Fibroblast of mammary gland (primary cell): ENCODE measurements at places on chromosomes 12 and 14.

DNA sequence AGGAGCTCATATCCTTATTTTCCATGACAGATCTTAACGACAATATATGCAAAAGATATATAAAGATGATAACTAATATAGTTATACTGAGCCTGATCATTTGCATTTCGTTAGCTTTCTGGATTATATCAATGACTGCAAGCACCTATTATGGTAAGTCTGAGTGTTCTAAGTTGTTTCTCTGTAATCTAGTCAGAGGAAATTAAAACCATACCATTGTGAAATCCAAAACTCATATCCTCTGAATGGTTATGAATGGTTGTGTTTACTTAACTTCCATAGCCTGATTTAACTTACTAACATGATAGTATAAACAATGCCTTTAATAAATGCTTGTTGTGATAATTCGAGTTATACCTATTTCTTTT lies 760 bp downstream of the TMEM19 start:
- DNase-seq, result peak; percentile 60

GRCh38 chr14:86574051-86574777 lies 1044.3 kb downstream of the FLRT2 start:
- DNase-seq, result peak; percentile 70

DNA sequence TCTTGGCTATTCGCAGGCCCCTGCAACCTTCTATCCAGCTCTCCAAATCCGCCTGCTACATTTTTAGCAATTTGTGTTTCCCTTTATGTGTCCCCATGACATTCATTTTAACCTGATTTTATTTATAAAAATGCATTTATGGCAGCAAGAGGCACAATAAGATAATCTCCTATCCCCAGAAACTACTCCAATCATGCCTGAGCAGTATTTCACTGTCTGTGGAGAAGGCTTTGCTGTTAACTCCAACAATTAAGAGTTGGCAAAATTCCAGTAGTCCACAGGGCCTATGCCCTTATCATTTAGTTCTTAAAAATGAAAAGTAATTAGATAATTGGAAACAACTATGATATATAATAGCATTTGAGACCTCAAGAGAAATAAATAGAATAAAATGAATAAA lies 462.4 kb downstream of the TRHDE start:
- no peak for DNase-seq

GRCh38 chr12:87728931-87729593 lies 300.1 kb downstream of the C12orf50 start:
- no peak for DNase-seq

DNA sequence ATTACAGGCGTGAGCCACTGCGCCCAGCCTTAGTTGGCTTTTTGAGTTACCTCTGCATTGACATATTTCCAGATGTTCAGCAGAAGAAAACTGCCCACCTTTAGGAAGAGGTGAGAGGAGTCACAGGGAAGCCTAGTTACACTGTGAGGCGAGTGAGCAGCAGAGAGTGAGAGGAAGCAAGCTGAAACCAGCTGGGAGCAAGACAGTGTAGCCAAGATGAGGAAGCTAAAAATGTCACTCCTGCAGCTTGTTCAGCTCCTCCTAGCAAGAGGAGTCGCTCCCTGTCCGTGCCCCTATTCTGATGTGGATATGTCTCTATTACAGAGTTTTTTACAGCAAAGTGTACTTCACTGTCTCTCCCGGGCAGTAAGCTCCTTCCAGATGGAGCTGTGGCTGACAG lies 127.6 kb downstream of the GXYLT1 start:
- DNase-seq, result no peak

GRCh38 chr12:54126696-54127537 lies 61.9 kb downstream of the SMUG1 start:
- DNase-seq, result peak; percentile 54
